ENCODE measurements at places on chromosomes 1 and 21.
A peak's percentile ranks its signal among the peaks of the same experiment; 100 is the strongest.

- no peak for DNase-seq
Observed at GRCh38 chr21:25283720-25284119, 323.6 kb downstream of the MRPL39 start.

- DNase-seq = no peak
Observed at GRCh38 chr1:206591226-206591625, 21.0 kb downstream of the EIF2D start.

DNA sequence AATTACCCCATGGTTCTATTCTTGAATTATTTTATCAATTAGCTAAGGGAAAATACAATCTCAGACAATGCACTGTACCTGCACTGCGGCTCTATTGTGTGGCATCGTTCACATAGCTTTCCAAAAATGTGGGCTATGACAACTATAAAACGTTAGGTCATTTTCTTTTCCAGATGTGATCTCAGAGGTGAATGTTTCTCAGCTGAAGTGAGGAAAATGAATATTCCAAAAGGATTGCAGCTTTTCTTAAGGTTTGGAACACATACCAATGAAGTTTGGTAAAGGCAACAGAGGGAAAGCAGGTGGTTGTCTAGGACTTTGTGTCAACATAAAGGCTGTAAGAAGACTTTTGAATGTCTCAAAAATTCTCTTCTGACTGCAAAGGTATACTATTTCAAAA, 105.5 kb downstream of the NRIP1 start:
- DNase-seq = no peak

GRCh38 chr1:153483776-153484175, 23.3 kb upstream of the S100A7 start:
- no peak for DNase-seq

DNA sequence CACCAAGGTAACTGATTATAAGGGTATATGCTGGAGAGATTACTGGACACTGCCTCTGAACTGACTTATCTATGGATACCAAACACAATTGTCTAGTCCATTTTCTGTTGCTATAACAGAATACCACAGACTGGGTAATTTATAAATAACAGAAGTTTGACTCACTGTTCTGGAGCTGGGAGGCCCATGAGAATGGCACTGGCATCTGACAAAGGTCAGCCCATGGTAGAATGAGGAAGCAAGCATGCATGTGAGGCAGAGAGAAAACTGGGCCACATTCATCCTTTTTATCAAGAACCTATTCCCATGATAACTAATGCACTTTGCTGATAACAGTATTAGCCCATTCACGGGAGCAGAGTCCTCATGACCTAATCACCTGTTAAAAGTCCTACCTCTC, 37.4 kb downstream of the FCER1A start:
- no peak for DNase-seq

DNA sequence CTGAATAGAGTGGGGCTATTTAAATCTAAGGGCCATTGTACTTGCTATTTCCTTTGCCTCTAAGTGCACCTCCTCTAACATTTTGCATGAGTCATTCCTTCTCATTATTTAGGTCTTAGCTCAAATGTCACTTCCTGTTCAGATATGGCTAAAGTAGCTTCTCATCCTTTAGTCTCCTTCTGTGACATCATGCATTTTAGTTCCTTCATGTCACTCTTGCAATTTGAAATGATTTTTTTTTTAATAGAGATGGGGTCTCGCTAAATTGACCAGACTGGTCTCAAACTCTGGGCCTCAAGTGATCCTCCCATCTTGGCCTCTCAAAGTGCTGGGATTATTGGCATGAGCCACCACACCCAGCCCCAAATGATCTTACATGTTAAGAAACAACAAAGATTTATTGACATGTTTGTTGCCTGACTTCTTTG, 6.6 kb downstream of the TBX19 start:
- DNase-seq = no peak

GRCh38 chr1:109475261-109475660, 8.4 kb upstream of the ATXN7L2 start:
- peak; percentile 39 for DNase-seq

DNA sequence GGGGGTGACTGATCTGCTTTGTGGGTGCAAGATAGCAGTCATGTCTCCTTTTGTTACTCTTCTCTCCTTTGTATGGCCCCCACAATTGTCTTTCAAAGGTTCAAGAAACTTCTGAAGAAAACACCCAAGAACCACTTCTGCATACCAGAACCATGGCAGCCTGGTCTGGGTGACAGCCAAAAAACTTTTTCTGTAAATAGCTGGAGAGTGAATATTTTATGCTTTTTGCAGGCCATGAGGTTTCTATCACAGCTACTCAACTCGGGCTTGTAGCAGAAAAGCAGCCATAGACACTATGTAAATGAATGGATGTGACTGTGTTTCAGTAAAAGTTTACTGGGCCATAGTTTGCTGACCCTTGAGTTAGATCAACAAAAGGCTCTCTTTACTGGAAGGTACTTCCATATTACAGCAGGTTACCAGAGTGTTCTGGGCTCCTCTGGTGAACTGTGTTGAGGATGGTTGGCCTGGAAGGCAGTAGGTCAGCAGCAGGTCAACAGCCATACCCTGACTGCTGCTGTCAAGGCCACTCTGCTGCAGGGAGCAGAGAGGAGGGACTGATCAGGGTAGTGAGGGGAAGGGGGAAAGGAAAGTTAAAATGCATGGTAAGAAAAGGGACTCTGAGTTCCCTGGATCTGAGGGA, 116.4 kb downstream of the GDAP2 start:
- no peak for DNase-seq

DNA sequence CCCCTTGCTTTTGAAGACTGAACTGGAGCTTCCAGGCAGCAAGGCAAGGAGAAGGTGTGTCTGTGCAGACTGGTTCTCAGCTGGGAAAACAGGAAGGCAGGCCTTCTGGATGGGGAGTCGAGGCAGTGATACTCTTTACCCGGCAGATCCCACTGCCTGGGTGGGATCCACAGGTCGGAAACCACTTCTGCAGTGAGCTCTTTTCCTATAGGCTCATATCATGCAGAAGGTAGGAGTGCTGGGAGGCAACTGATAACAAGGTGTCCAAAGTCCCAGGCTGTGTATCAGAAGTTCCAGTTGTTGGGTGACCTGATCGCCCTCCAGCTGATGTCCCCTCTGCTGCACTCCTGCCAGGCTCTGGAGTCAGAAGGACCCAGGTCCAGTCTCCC, 17.1 kb downstream of the ACOT11 start:
- DNase-seq = no peak

DNA sequence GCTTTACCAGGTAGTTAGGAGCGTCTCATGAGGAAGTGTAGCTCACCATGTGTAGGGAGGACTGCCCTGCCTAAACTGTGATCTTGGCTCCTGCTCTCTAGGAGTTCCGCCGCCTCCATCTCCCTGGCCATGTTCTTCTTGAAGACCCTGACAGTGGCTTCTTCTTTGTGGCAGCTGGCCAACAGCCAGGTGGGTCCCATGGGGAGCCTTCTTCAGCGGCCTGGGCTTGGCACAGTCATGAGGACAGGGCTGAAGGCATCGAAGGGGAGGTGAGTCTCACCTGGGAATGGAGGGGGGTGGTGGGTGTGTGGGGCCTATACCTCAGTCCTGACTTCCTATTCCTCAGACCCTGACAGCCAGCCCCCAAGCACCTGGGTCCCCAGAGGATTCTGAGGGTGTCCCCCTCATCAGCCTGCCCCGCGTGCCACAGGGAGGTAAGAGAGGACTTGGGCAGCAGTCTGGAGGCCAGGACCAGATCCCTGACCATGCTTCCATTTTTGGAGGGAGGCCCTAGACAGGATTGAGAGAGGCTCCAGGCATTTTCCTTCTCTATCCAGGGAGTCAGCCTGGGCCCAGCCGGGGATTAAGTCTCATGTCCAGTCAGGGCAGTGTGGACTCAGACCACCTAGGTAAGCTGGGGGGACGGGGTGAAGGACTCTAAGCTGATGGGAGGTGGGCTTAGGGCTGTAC, 21.4 kb downstream of the HYI start:
- DNase-seq = no peak

DNA sequence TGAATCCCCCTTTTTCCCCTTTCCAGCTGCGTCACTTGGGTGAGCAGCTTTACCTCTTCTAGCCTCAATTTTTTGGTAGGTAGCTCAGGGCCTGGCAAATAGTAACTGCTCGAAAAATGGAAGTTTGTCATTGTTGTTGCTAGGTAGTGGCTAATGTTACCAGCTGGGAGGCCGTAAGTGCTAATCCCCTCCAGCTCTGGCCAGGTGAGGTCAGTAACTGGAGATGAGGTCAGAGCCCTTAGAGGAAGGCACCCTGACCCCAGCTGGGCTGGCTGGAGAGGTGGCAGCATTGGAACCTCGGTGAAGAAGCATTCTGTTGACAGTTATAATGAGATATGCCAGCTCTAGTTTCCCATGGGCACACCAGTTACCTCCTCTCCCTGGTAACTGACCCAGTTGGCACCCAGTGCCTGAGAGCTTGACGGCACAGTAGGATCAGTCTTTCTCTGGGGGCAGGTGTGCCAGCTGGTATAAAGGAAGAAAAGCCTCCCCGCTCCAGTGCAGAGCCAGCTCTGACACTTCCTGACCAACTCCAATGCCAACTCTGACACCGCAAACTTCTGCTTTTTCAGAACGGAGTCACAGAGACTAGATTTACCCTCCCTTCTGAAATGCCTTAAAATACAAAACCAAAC, 35.0 kb upstream of the SLC2A1 start:
- no peak for DNase-seq

GRCh38 chr1:26999440-26999987, 6.0 kb downstream of the TRNP1 start:
- DNase-seq = no peak

DNA sequence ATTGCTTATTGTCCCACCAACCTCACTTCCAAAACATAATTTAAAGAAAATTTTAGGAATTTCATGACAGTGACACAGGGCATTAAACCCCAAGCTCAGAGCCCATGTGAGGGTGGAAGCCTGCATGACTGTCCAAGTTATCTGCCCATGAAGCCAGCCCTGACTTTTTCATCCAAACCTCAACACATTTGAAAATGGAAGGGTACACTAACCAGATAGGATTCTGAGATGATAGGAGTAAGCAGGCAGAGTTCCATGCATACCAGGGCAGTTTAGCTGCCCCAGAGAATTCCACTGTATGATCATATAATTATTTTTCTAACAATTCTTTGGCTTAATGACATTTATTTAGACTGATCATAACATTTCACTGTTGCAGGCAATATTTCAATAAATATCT, 986.0 kb downstream of the TTLL7 start:
- no peak for DNase-seq

DNA sequence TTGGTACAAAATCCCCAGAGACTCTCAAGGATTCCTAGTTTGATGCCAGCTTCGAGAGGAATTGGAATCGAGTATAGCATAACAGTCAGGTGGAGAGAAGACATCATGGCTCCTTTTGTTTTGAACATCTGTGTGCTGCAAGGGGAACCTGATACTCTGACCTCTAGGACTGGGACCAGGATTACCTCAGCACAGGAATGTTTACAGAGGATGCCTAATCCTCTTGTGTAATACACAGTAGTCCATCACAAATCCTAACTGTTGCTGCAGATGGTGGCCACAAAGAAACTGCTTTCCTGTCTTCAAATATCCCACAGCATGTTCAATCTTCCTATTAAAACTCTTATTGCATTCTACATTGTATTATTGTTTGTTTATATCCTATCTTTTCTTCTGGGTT, 111.8 kb upstream of the PRMT6 start:
- no peak for DNase-seq

DNA sequence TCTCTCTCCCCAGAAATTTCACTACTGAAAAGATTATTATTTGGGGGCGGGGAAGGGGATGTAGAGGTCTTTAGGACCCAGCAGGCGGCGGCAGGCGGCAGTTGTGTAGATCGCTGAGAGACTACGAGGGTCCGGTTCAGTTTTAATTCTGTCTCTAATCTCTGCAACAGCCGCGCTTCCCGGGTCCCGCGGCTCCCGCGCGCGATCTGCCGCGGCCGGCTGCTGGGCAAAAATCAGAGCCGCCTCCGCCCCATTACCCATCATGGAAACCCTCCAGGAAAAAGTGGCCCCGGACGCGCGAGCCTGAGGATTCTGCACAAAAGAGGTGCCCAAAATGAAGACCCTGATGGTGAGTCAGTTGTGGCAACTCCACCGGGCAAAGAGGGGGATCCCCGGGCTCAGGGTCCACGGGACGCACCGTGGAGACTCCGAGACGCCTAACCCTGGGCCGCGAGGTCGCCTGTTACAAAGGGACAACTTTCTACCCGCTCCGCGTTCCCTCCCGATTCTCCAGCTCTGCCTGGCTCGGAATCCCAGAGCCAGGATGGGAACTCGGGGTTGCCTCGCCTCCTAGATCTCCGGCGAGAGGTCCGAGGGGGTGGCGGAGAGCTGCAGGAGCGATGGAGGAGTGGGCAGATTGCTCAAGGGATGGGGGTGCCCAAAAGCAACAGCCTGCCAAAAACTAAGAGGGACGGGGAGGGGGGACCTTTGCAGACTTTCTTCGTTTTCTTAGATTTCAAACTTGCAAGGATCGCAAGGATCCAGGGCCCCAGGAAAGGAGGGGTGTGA, at the start of gene ST6GALNAC5:
Gene ST6GALNAC5 (plus strand): TSS at position 139 of the 789 bp plus-strand sequence.
- peak; percentile 74 for DNase-seq

- no peak for DNase-seq
Observed at GRCh38 chr1:44114098-44114497, 4.5 kb upstream of the KLF17 start.

DNA sequence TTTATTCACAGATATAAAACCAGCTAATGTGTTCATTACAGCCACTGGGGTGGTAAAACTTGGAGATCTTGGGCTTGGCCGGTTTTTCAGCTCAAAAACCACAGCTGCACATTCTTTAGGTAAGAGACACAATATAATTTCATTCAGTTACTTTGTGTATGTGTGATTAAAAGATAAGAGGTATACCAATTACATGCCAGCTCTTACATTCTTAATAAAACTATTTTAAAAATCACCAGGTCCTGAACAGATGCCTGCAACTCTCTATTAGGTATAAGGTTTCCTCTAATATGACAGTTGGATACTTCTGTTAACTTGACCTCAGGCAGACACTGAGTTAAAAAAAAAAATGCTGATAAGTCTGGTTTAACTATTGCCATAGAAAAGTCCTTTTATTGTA, 122.1 kb downstream of the NEK7 start:
- no peak for DNase-seq

- no peak for DNase-seq
Observed at GRCh38 chr1:193368302-193368701, 181.9 kb upstream of the B3GALT2 start.

GRCh38 chr1:119358636-119359035, 9.9 kb upstream of the HAO2 start:
- DNase-seq = no peak

GRCh38 chr1:46281021-46281420, 22.4 kb downstream of the LRRC41 start:
- DNase-seq = no peak

DNA sequence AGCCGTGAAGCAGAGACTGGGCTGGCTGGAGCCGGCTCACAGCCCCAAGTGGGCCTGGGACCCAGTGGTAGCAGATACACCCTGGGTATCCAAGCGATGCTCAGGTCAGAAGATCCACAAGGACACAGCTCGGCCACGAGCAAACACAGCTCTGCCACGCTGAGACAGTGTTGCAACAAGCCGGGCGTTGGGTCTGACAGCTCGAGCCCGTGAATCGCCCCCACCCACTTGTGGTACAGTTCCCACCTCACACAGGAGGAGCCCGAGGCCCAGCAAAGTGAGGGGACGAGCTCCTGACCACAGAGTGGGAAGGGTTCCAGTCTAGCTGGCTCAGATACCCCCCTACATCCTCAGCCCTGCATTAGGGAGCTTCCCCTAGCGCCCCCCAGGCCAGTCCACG, 8.9 kb upstream of the PRKCZ start:
- no peak for DNase-seq
